ENCODE measurements at places on chromosomes 1 and 21.
A peak's percentile ranks its signal among the peaks of the same experiment; 100 is the strongest.

- H3K4me3 ChIP-seq: no peak overlapping the region
- DNase-seq: no peak
- no peaks in the 10 kb centered on the region for H3K27me3 ChIP-seq
- peaks cover 3% of the 10 kb centered on the region for H3K36me3 ChIP-seq
- H3K27ac ChIP-seq: no peak overlapping the region
Observed at GRCh38 chr1:58664881-58665280, 35.0 kb downstream of the MYSM1 start.

DNA sequence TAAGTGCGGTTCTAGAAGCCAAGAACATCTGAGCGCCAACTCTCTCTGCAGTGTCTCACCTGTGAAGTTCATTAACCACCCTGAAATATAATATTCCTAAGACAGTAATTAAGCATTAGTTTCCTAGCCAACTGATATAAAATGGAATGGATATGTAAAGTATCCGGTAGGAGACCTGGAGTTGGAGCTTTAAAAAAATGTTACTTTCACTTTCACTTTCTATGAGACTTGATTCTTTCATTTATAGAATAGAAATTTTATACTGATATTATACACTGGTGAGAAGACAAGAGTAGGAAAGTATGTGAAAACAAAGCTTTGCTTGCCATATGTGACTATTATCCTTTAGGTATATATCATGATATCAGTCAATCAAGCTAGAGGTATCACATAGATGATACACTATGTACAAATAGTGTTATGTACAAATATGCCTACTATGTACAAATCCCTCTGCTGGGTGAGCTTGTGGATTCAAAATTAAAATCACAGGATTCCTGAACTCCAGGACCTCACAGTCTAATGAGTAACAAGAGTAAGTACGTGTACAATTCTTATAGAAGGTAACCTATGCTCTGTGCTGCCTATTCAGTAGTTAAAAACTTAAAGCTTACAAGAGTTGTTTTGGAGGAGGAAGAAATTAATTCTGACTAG, 934.2 kb downstream of the TTLL7 start:
- no peak overlapping the region for H3K27ac ChIP-seq
- H3K36me3 ChIP-seq: no peaks in the 10 kb centered on the region
- H3K27me3 ChIP-seq: no peaks in the 10 kb centered on the region
- no peak for DNase-seq
- H3K4me3 ChIP-seq: no peak overlapping the region
- peaks cover 3% of the 10 kb centered on the region for H3K4me1 ChIP-seq

GRCh38 chr21:44353191-44353970, at the start of gene TRPM2:
TSS of gene TRPM2 (plus strand) at chr21:44353621. CDS start at chr21:44353701, 80 bp downstream.
- no peaks in the 10 kb centered on the region for H3K36me3 ChIP-seq
- H3K27ac ChIP-seq: no peak within 1 kb of the TSS
- no peaks in the 10 kb centered on the region for H3K4me1 ChIP-seq
- DNase-seq: no peak

DNA sequence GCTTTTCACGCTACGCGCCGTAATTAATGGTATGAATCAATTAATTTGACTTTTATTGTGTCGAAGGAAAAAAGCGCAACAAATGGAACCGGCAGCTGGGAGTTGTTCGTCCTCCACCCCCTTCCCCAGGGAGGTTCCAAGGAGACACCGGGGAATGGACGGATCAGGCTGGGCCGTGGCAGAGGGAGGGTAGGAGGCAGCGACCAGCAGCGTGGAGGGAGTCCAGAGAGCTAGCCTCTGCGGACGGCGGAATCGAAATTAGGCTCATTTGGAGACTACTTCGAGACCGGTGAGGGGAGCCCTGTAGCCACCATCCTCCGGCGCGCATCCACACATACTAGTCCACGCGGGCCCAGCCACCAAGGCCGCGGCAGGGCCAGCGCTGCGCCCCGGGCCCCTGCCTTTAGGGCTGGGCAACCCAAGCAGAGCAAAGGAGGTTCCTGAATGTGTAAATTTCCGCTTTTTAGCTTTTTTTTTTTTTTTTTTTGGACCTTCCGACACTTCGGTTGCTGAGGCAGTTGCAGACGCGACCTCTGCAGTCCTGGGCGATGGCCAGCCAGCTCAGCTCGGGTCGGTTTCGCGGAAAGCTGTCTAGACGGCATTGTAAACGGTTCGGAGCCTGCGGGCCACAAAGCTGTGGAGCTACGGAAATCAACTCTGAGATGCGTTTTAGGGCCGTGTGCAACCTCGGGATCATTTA, 2.2 kb upstream of the FOXD3 start:
- DNase-seq: peak; percentile 6
- peaks cover 24% of the 10 kb centered on the region for H3K4me1 ChIP-seq
- no peaks in the 10 kb centered on the region for H3K36me3 ChIP-seq
- H3K27me3 ChIP-seq: peaks cover 98% of the 10 kb centered on the region
- H3K27ac ChIP-seq: no peak overlapping the region
- no peak overlapping the region for H3K4me3 ChIP-seq

DNA sequence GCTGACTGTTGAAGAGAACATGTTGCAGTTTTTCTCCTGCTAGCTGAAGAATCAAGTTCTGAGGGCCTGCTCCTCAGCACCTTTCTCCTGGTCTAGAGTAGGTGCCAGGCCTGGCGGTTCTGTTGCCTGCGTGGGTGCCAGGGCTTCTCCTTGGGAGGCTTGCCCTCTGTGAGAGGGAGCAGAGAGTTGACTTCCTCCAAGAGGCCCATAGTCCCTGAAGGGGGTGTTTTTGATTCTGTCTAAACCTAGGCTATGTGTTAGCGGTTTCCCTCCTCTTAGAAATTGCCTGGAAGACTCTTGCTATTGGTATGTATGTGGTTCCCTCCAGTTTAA, 312 bp upstream of the APOBEC4 start:
- H3K4me3 ChIP-seq: no peak overlapping the region
- H3K27ac ChIP-seq: peak overlapping the region; percentile 71
- no peak for DNase-seq
- no peaks in the 10 kb centered on the region for H3K27me3 ChIP-seq
- H3K36me3 ChIP-seq: no peaks in the 10 kb centered on the region
- H3K4me1 ChIP-seq: peaks cover 18% of the 10 kb centered on the region

- peak overlapping the region; percentile 97 for H3K27ac ChIP-seq
- peak; percentile 75 for DNase-seq
- no peaks in the 10 kb centered on the region for H3K36me3 ChIP-seq
- H3K4me1 ChIP-seq: peaks cover 22% of the 10 kb centered on the region
- peak overlapping the region; percentile 48 for H3K4me3 ChIP-seq
Observed at GRCh38 chr1:174998569-174999215, 1.1 kb upstream of the CACYBP start.

DNA sequence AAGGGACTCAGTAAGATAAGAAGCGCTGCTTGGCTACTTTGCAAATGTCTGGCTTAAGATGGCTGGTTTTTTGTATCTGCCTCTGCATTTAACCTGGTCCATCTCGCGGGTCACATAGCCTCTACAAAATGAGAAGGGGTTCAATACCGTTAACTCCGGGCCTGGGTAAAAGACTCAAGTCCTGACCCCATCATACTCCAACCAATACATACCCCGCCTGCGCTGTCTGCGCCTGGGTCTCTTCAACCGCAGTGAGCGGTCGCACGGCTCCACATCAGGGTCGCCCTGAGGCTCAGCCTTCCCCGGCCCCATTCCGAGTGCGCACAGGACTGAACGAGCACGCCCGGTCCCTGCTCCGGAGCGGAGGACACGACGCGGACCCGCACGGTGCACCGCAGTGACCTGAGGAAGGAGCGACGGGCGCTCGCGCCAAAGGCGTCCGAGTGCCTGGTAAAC, 558 bp upstream of the PGD start:
- H3K4me1 ChIP-seq: peaks cover 11% of the 10 kb centered on the region
- peak overlapping the region; percentile 59 for H3K4me3 ChIP-seq
- DNase-seq: no peak

- H3K4me3 ChIP-seq: no peak overlapping the region
- no peaks in the 10 kb centered on the region for H3K27me3 ChIP-seq
- no peak for DNase-seq
- peaks cover 4% of the 10 kb centered on the region for H3K4me1 ChIP-seq
Observed at GRCh38 chr21:32806810-32807386, 35.3 kb upstream of the PAXBP1 start.

DNA sequence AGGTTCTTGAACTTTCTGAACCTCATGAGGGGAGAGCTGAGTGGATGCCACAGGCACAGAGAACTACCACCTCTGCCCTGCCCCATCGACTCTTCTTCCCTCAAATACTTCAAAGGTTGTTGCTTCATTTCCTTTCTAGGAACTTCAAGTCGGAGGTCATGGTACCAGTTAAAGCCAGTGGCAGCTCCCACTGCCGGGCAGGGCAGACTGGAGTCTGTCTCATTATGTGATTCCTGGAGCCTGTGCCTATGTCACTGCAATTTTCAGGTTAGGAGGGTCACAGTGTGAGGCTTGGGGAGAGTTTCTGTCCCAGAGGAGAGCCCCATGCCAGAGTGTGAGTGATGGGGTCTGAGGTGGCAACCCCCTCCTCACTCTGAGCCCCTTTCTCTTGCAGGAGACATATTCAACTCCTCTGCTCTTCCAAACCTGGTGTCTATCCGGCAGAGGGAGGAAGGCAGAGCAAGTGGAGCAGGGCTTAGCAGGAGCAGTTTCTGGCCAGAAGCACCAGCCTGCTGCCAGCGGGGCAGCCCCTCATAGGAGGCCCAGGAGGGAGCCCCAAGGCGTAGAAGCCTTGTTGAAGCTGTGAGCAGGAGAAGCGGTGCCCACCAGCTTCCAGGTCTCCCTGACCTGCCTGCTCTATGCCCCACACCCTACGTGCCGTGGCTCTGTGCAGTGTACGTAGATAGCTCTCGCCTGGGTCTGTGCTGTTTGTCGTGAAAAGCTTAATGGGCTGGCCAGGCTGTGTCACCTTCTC, 29.3 kb downstream of the CAMK1G start:
- no peaks in the 10 kb centered on the region for H3K36me3 ChIP-seq
- DNase-seq: no peak
- no peaks in the 10 kb centered on the region for H3K4me1 ChIP-seq
- H3K27me3 ChIP-seq: no peaks in the 10 kb centered on the region
- no peak overlapping the region for H3K27ac ChIP-seq

- no peaks in the 10 kb centered on the region for H3K27me3 ChIP-seq
- H3K27ac ChIP-seq: peak overlapping the region; percentile 99
- peaks cover 19% of the 10 kb centered on the region for H3K4me1 ChIP-seq
Observed at GRCh38 chr1:112673592-112674439, 643 bp upstream of the MOV10 start.

- peaks cover 6% of the 10 kb centered on the region for H3K4me1 ChIP-seq
- H3K27ac ChIP-seq: no peak overlapping the region
- H3K27me3 ChIP-seq: no peaks in the 10 kb centered on the region
Observed at GRCh38 chr1:231428377-231428776, 6.3 kb upstream of the EGLN1 start.

DNA sequence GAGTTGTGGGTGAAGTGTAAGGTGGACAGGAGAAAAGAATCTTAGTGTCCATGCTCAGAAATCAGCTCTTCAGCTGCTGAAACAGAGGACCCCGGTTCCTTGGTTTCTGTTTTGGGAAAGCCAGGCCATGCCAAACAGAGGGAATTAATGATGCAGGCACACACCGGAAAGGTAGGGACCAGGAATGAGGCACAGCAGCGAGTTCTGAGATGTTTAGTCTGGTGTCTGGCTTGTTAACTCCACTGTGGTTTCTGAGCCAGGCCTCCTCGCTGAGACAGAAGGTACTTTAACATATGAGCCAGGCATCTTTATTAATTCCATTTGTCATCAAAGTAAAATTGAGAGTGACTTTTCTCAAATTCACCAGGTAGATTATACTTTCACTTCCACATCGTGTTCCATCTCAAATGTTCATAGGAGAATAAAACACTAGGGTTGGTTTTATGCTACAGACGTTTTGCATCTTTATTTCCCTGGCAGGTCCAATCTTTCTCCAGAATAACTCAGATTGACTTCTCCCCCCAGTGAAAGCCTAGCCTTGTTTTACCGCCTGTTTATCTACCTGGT, 23.5 kb downstream of the LRRC8D start:
- DNase-seq: no peak
- peaks cover 15% of the 10 kb centered on the region for H3K4me1 ChIP-seq
- no peaks in the 10 kb centered on the region for H3K36me3 ChIP-seq
- H3K27me3 ChIP-seq: no peaks in the 10 kb centered on the region
- H3K27ac ChIP-seq: peak overlapping the region; percentile 79
- H3K4me3 ChIP-seq: peak overlapping the region; percentile 76

GRCh38 chr1:5667513-5668325, 324.5 kb downstream of the NPHP4 start:
- DNase-seq: no peak
- H3K4me1 ChIP-seq: no peaks in the 10 kb centered on the region
- no peak overlapping the region for H3K27ac ChIP-seq
- H3K36me3 ChIP-seq: no peaks in the 10 kb centered on the region

GRCh38 chr1:84069236-84069845, 70.4 kb upstream of the TTLL7 start:
- H3K4me1 ChIP-seq: no peaks in the 10 kb centered on the region
- H3K4me3 ChIP-seq: no peak overlapping the region
- no peak overlapping the region for H3K27ac ChIP-seq
- H3K27me3 ChIP-seq: no peaks in the 10 kb centered on the region
- no peaks in the 10 kb centered on the region for H3K36me3 ChIP-seq
